ENCODE measurements at places on chromosomes 1 and 21.

- peak; percentile 58 for DNase-seq
Observed at GRCh38 chr1:192809307-192810252, 741 bp downstream of the RGS2 start.

DNA sequence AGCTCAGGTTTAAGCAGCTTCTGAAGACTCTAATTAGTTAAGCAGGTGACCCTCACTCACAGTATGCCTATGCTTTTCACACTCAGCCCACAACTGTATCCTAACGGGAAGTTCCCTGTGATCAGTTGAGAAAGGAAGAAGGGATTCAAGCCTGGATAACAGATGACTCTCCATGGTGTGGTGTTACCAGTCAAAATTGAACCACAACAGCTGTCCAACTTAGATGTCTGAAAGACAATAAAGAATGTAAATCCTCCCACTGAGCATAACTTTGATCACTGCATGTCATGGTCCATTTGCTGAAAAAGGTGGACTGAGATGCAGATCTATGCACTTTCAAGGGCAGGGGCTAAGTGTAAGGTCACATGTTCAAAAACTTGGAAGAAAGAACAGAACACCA is 32.3 kb upstream of the DIPK1A start:
- no peak for DNase-seq

GRCh38 chr1:183101841-183102276 is 78.6 kb downstream of the LAMC1 start:
- DNase-seq, result no peak

DNA sequence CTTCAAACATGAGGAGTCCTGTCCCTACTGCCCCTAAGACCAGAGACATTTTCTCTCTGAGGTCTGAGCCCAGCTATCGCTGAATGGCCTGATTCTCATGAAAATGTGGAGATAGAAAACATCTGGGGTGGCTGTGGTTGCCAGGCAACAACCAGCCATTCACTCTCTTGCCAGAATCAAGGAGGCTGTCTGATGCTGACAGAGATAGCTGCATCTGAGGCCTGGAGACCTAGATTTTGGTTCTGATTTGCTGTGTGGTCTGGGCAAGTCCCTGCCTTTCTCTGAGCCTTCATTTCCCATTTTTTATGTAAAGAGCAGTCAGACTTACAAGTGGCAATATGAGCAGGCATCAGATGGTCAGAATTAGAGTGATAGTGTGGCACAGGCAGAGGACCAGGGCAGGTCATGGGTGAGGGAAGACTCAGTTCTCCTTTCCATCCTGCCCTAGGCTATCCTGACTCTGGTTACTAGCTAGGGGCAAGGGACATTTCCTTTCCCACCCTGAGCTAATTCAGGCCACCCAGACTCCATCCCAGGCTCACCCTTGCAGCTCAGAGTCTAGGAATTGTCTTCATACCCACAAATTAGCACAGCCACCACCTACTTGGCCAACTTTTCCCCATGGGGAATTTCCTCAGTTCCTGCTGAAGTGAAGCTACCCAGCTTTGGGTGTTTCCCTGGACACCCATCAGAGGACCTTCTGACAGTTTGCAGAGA is 20.0 kb upstream of the RNF19B start:
- peak; percentile 74 for DNase-seq

GRCh38 chr1:190129366-190129765 is 348.3 kb downstream of the BRINP3 start:
- no peak for DNase-seq

DNA sequence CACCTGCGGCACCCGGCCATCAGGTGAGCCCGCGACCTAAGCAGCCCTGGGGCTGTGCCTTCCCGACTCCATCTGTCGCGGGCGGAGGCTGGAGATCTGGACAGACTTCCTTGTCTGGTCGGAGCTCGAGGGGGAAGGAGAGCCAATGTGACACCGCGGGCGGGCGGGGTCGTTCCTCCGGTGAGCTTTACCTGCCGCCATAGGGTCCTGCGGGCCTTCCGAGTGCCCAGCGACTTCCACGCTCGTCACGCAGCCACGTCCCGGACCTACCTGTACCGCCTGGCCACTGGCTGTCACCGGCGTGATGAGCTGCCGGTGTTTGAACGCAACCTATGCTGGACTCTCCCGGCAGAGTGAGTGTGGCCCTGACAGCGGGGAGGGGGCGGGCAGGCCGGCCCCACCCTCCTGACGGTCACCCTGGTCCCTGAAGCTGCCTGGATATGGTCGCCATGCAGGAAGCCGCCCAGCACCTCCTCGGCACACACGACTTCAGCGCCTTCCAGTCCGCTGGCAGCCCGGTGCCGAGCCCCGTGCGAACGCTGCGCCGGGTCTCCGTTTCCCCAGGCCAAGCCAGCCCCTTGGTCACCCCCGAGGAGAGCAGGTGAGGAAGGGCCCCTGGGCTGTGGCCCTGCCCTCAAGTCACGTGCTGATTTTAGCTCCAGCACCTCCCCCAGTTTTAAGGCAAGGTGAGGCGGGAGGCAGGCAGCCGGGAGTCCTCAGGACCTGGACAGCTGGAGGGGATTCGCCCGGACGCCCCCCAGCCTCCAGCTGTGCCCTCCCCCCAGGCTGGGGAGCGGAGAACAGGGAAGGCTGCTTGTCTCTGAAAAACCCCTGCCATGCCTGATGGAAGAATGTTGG is 1.1 kb downstream of the PUSL1 start:
- DNase-seq, result no peak

DNA sequence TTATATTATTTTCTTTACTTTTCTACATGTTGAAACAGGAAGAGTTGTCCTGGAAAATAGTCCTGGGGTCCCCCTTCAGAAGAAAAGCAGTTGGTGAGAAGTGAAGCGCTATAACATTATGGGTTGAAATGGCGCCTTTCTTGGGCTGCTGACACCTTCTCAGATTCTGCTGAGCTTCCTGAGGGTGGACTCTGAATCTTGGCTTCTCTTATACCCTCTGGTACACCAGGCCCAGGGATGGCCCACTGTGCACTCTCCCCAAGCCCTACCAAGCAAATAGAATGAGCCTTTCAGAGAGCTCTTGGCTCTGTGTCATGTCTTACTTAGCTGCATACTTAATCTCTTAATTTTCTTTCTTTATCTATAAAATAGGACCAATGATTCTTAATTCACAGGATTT is 42.3 kb downstream of the CD247 start:
- DNase-seq, result no peak

DNA sequence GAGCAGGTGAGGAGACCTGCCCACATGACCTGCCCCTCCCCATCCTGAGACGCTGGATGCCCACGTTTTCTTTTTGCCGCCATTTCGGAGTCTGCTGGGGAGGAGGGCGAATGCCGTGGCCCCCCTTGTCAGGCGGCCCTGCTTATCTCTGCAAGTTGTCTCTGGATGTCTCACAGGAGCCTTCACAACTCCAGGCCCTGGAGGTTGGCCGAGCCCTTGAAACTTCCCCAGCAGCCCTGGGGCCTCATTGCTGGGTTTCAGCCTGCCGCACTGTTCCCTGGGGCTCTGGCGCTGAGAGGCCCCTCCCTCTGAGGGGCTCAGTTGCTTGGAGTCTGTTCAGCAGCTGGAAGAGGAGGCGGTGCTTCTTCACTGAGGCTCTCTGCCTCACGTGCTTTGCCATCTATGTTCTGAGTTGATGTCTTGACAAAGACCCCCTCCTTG is 29.8 kb upstream of the ZBTB21 start:
- no peak for DNase-seq

GRCh38 chr21:17911628-17912027 is 92.5 kb upstream of the C21orf91 start:
- no peak for DNase-seq

DNA sequence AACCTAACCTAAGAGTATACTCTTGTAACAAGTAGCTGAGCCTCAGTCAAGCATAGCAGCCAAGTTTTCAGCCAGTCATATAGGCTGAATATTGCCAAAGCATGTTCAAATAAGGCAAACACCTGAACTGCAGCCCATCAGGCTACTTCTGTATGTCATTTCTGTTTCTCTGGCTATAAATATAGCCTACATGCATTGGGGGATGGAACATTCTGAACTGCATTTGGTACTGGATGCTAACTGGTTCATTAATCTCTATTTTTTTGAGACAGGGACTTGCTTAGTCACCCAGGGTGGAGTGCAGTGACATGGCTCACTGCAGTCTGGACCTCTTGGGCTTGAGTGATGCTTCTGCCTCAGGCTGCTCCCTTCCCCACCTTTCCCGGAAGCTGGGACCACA is 37.3 kb downstream of the MAST2 start:
- DNase-seq, result no peak

- no peak for DNase-seq
Observed at GRCh38 chr1:35085421-35085820, 6.2 kb downstream of the ZMYM1 start.

DNA sequence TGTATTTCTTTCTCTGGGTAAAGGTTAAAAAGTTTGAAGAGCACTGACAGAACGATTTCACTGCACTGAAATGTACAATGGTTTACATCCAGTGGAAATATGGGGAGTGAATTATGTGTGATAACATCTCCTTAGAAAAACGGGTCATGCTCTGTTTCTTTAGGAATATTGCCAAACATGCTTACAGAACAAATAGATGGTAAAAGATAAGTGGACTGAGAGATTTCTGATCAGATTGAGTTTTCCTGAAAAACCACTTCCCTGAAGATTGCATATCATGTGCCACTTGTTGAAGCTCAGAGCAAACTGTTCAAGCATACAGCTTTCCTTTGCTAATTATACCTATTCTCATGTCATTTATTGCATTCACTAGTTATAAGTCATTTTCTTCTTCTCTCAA is 29.9 kb upstream of the DISP1 start:
- no peak for DNase-seq

DNA sequence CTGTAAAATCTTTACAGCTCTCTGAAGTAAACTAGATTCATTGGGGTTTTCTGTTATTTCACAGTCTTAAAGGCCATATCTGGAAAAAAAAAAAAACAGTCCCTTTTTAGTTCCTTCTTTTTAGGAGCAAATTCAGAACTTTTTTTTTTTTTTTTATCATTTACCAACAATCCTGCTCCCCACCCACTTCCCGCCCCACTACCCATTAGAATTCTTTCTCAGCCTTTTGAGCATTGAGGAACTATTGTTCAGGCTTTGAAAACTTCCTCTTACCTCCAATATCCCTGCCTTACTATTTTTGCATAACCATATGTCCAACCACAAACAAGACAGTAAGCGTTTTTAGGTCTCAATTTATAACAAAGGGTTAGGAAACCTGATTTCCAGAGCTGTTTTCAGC is 330.1 kb downstream of the PLPP3 start:
- no peak for DNase-seq

DNA sequence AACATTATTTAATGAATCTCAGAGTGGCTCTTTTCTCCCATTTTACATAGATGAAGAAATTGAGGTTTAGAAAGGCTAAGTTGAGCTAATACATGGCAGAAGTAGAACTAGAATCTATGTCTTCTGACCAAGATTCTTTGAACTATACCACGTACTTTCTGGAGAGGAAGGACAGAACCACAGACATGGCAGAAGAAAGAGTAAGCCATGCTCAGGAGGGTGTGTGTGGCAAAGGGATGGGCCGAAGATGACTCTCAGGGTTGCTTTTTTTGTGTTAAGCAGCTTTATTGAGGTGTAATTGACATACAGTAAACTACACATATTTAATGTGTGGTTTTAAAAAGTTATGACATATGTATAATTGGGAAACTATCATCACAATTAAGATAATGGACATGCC is 69.5 kb downstream of the PEX14 start:
- no peak for DNase-seq

GRCh38 chr21:16040601-16041000 is 310.8 kb downstream of the USP25 start:
- no peak for DNase-seq

DNA sequence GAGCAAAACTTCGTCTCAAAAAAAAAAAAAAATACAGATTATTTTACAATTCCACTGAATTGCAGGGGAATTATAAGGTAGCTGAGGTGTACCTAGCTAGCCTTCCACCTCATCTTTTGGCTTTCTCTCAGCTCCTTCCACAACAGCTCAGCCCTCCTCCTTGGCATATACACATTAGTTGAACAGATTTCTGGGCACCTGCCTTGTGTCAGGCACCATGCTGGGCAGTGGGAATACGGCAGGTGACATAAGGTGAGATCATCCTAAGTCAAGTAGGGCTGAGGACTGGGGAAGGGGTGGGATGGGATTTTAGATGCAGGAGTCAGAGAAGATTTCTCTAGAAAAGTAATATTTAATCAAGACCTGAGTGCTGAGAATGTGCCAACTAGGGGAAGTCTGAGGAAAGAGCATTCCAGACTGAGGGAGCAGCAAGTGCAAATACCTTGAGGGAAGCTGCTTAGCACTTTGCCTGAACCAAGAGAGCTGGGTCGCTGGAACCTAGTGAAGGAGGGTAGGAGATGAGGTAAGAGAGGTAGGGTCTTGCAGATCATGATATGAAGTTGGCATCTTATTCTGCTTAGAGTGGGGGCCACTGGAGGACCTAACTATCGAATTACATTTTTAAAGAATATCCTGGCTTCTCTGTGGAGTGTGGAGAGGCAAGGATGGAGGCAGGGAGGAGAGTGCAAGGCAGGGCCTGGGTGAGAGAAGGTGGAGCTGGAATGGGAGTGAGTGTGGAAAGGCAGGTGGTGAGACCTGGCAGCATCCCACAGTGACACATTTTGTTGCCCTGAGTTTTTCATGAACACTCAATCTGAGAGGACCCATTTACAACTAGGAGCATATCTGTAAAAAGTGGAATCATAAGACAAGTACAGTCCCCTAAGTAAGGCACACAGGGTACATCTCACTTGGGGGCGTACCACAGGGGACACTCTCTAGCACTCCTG is 28.2 kb downstream of the LAMC2 start:
- DNase-seq, result no peak

- DNase-seq, result no peak
Observed at GRCh38 chr1:184559117-184559713, 172.4 kb downstream of the C1orf21 start.

- peak; percentile 30 for DNase-seq
Observed at GRCh38 chr1:205610901-205611466, 20.8 kb downstream of the ELK4 start.

GRCh38 chr1:226738995-226739695 is at the start of gene ITPKB:
TSS of gene ITPKB (minus strand) at chr1:226739282. CDS start at chr1:226737458, 1,824 bp downstream.
- DNase-seq, result peak; percentile 71

GRCh38 chr1:4797016-4797410 is 142.6 kb downstream of the AJAP1 start:
- DNase-seq, result no peak

DNA sequence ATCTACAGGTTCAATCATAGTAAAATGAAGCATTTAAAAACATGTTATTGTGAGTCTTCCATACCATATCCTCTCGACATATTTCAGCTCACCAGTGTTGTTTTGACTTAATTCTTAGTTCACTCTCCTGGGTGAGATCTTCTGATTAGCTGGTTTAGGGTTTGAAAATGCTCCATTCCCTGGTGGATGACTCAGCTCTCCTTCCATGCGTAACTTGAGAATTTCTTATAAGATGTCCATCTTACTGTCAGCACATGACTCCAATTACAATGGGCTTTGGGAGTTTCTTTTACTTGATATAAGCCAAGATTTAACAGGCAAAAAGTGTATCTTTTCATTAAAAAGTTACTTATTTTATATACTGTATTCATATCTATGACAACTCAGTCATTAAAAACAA is 476.5 kb downstream of the BRINP3 start:
- no peak for DNase-seq

DNA sequence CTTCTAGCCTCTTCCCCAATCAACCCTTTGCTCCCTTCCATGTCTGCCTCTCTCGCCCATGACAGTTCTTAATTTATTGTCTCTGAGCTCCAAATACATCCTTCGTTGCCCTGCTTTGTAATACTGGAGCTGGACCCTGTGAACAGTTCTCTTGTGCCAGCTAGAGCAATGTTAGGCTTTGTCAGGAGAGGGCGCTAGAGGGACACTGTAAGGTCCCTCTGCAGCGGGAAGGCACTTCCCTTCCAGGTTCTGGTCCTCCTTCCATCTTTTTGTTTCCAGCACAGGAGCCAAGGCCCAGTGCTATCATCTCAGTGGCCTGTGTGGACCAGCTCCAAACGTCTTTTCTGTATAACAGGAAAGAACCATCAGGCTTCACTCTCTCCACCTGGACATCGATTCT is 95.9 kb downstream of the PTPRU start:
- peak; percentile 32 for DNase-seq

All from activated CD4-positive, alpha-beta T cell treated with anti-CD3 and anti-CD28 coated beads, Interleukin-2, Interleukin-4, amounts not matched to agents 100 ng/mL and 50 ng/mL, durations not matched to agents 16 hours and 8 hours (primary cell).